Activated naive CD4-positive, alpha-beta T cell treated with anti-CD3 and anti-CD28 coated beads for 36 hours (primary cell): ENCODE measurements at places on chromosomes 6 and 20.

- DNase-seq, result no peak
Observed at GRCh38 chr20:9742821-9743220, 96.1 kb downstream of the PAK5 start.

DNA sequence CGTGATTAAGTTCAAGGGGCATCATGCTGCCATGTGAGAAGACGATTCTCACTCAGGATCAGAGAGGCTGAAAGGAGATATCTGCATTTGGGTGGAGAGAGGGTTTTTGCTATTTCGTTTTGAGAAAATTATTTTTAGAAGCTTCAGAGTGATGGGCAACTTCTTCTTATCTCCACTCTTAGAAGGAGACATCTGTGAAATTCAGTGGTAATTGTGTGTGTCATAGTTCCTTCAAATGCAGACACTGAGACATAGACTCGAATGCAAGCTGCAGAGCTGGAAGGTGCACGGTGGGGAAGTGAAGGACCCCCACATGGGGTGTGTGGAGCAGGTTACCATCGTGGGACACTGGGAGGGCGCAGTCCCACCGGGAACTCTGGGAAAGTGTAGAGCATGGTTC is 116.8 kb downstream of the PRND start:
- no peak for DNase-seq

DNA sequence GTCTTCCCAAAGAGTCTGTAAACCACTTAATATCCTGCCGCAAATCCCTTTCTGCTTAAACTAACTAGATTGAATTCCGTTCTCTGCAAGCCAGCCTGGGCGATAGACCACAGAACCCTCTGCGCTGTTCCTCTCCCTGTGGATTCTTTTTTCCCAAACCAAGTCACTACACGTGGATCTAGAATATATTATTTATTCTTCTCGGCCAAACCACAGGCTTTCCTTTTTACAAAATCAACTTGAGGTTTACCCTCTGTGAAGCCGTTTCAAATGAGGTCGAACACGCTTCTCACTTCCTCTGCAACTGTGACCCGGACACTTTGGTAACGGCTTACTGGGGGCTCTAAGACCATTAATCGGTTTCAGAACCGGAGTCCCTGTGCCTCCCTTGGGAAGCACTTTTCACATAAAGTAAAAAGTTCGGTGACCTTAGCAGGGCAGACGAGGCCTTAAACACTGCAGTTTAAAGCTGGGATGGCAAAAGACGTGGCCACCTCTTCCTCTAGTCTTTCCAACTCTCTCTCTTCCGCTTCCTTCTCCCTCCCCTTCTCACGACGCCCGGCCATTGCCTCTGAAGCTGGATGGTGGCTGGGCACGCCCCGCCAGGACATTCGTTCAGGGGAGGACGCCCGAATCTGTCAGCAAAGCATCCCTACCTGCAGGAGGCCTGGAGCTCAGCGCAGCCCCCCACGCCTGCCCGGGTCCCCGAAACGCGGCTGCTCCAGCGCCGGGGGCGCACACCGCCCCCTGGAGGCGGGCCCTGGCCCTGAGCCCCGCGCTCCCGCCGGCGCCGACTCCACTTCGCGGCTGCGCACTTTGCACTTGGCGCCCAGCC is 55.0 kb upstream of the FOXC1 start:
- peak; percentile 71 for DNase-seq

- DNase-seq, result peak; percentile 7
Observed at GRCh38 chr20:12570371-12570770, 438.4 kb upstream of the SPTLC3 start.

DNA sequence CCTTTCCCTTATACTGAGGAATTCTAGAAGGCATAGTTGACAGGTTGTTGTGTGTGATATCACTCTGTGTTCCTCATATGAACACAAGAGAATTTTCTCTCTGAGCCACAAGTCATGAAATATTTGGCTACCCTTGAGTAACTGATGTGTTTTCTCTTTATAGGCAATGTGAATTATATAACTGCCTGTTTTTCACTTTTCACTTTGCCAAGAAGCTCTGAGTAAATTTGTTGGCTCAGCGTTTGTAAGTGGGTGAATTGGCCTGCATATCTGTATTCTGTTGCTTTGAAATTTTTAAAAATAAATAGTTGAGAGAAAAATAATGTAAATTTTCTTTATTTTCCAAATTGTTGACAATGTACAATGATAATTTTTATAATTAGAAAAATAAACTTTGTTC is 5.2 kb upstream of the BTBD9 start:
- no peak for DNase-seq

DNA sequence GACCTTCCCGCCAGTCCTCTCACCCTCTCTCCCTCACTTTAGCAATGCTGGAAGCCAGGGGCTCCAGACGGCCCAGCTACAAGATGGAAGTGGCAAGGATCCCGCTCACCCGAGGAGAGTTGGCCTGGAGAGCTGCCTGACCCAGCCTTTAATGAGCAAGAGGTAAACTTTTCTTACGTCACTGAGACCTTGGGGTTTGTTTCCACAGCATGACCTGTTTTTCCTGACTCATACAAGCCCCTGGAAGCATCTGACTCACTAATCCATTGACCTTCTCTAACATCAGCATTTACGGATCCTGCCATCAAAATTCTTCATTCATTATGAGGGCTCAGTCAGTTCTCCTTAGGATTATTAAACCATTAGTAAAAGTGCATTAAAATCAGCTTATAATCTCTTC is 120.4 kb downstream of the MYLK4 start:
- DNase-seq, result no peak

DNA sequence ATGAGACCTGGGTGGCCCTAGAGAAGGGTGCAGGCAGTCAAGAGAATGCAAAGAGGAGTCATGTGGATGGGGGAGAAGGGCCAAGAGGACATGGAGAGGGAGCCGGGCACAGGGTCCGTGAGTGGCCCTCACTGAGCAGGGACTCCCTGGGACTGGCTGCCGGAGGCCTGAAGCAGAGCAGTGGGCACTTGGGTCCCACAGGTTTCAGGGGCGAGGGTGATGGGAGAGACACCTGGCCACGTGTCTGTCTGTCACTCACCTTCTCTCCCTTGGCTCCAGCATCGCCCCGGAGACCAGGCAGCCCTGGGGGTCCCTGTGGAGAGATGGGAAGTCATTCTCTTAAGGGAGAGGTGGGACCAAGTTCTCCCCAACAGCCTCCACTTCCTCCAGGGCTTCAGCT is 25.5 kb downstream of the COL11A2 start:
- DNase-seq, result no peak

DNA sequence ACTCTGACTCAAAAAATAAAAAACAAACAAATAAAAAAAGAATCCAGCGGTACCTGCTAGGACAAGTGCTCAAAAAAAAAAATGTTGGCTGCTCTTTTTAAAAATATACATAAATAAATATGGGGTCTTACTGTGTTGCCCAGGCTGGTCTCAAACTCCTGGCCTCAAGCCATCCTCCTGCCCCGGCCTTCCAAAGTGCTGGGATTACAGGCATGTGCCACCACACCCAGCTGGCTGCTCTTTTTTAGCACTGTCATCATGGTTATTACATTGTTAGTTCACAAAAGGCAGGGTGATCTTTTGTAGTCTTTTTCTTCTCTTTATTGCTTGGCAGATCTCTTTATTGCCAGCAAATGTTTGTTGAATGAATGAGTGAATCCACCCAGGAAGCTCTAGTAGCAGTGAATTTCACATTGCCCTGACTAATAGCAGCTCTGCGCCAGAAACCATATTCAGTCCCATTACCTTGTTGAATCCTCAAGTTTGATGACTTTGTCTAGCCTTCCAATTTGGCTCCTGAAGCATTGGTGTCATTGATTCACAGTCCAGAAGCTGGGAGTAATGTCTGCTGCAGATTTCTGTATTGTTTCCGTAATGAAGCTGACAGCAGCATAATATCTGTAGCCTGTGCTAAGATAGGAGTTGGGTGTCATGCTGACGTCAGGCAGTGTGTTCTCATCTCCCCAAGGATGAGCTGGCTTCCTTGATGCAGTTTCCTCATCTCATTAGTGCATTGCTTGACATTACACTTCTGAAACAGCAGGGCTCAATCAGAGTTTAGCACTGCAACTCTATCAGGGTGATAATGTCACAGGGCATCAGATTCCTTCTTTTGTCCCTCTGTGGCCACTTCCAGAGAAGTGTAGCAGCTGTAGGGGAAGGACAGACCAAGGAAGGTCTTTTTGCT is 84.9 kb upstream of the TGM3 start:
- DNase-seq, result no peak
